ENCODE measurements at places on chromosomes 1 and 21.
A peak's percentile ranks its signal among the peaks of the same experiment; 100 is the strongest.

GRCh38 chr1:245085508-245086095 lies 69.2 kb upstream of the KIF26B start:
- ATAC-seq = no peak

GRCh38 chr1:9196129-9197040 lies 38.2 kb upstream of the H6PD start:
- peak; percentile 59 for ATAC-seq

DNA sequence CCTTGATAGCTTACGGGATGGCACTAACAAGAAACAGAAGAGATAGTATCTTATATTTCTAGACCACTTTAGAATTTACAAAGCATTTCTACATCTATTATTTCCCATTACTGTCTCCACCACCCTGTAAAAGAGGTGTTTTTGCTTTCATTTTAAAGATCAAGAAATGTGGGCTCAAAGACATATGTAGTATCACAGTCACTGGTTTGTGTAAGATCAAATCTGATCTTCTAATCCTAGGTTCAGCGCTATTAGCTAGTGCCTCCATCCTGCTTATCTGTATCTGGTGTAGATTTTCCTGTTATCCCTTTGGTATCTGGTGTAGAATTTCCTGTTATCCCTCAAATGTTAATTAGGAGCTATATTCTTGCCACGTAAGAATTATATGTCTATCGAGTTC lies 23.6 kb upstream of the ZRANB2 start:
- ATAC-seq = no peak

DNA sequence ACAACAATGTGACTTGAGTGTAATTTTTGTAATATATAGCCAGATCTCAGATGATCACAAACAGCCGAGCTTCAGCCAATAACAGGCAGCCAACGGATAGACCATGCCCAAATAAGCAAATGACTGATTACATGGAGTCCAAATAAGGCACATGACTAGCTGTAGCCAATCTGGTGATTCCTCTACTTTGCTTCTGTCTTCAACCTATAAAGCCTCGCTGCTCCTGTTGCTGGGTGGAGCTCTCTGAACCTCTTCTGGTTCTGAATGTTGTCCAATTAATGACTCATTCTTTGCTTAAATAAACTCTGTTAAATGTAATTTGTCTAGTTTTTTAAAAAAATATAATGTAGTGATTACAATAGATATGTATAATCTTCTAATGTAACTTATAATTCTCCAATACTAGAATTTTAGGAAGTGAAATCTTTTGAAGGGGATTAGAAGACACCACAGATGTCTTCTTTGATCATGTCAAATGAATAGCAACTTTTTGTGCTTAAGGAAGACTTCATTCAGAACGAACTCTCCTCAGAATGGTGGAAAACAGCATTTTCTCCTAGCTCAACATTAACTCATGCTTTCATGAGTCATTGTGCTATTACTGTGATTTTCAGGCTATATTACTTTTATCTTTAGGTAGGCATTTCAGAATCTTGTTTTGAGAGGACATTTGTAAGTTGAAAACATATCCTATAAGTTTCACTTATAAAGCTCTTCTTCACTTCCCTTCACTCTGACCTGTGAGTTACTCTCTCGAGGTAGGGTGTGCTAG lies 857.8 kb upstream of the B3GALT2 start:
- ATAC-seq = peak; percentile 71

GRCh38 chr1:160618763-160619274 lies 28.0 kb downstream of the SLAMF1 start:
- ATAC-seq = no peak

DNA sequence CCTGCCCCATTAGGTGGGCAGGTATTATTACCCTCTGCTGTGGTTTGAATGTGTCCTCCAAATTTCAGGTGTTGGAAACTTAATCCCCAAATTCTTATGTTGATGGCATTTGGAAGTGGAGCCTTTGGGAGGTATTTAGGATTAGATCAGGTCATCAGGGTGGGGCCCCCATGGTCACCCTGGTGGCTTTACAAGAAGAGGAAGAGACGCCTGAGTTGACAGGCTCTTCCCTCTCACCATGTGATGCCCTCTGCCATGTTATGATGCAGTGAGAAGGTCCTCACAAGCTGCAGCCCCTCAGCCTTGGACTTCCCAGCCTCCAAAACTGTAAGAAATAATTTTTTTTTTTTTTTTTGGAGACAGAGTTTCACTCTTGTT lies 8.8 kb upstream of the THEMIS2 start:
- no peak for ATAC-seq

- peak; percentile 100 for ATAC-seq
Observed at GRCh38 chr21:35075546-35075945, 26.4 kb upstream of the RUNX1 start.

- no peak for ATAC-seq
Observed at GRCh38 chr1:222898191-222898527, 83.3 kb downstream of the DISP1 start.

GRCh38 chr21:31088474-31088751 lies 50.1 kb upstream of the KRTAP19-8 start:
- ATAC-seq = no peak

DNA sequence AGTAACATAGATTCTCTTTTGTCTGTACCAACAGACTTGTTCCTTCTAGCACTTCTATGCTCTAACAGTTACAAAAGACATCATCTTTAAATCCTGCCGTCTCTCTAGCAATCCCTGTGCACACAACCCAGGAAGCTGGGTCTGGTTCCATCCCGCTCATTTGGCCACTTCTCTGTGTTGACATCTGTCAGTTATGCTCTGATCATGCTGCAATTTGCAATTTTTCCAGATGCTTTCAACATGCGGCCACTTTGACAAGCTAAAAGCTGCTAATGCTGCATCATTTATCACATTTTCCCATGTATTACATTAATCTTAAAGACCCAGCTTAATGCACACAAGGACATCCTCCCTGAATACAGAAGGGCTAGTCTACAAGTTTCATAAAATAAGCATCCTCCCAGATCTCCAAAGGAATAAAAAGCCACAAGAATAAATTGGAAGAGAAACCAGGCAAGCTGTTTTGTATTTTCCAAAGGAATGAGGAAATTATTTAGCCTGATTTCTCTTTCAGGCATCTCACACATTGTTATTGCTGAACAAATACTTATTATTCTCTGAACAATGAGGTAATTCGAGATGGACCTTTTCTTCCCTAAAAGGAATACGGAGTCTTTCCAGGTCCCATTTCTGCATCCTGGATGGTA lies 19.0 kb upstream of the LRRC52 start:
- no peak for ATAC-seq

GRCh38 chr1:2642131-2642559 lies 9.3 kb upstream of the MMEL1 start:
- ATAC-seq = peak; percentile 13

GRCh38 chr1:212641956-212642355 lies 33.4 kb downstream of the ATF3 start:
- ATAC-seq = no peak

- peak; percentile 95 for ATAC-seq
Observed at GRCh38 chr1:156025876-156026275, 5.1 kb upstream of the SSR2 start.

DNA sequence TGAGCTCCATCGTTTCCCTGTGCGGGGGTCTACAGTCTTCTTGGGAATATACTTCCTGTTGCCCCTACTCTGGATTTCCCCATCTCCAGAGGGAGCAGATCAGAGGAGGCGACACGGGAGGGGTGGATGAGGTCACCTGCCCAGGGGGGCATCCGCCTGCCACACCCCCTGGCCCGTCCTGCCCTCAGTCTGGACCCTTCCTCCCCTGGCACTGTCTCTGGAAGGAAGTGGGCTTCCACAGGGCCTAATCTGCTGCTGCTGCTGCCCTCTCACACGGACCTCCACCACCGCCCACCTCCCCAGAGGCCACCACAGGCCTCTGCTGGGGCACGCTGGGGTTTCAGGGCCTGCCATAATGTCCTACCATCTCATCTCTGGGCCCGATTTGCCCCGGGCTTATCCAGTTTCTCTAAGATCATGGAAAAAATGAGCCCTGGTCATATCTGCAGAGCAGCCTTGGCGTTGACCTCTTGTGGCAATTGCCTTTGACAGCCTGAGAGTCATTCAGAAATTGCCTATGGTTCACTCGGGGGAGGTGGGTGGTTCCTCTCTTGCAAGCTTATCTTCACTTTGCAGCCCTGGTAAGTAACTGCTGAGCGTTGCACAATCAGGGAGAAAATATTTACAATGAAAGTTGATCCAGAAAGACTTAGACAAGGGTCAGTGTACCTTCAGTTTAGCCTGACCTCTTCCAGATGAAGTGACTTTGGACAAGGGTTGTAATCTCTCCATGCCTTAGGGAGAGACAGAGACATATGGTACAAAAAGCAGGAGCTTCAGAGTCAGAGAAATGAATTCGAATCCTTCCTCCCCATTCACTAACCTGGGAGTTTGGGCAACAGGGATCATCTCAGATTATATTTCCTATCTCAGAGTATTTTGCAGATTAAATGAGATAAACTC lies 252.4 kb downstream of the TOMM20 start:
- ATAC-seq = peak; percentile 27

DNA sequence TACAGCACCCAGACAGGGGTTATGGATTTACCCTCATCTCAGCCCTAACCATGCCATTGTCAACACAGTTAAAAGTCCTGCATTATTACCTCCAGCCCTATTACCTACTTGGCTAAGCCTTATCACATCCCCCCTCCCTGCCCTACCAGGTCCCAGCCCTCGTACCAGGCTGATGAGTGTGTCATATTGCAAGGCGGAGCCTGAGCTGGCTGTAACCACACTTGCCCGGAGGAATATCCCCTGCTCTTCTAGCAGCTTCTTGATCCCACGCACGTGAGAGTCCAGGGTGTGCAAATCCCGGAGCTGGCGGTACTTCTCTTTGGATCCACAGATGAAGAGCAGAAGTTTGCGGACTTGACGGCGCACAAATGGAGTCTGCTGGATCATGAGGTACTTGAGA lies 87.4 kb downstream of the UBR4 start:
- ATAC-seq = no peak

DNA sequence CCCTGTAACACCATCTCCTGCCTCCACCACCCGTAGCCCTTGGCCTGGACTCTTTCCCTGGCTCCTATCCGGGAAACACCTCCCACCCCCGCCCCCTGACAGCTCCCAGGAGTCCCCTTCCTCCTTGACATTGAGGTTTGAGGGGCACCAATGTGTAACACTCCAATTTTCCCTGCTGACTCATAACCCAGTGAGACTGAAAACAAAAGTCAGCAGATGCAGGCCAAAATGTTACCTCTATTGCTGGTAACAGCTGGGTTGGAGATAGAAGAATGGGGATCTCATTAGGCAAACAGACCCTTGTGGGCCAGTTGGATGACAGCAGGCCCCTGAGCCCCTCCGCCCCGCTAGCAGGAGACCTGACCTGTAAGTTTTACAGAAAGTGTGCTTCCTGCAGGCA lies 237.2 kb downstream of the KAZN start:
- no peak for ATAC-seq

GRCh38 chr21:17467829-17468228 lies 45.0 kb upstream of the CXADR start:
- no peak for ATAC-seq

DNA sequence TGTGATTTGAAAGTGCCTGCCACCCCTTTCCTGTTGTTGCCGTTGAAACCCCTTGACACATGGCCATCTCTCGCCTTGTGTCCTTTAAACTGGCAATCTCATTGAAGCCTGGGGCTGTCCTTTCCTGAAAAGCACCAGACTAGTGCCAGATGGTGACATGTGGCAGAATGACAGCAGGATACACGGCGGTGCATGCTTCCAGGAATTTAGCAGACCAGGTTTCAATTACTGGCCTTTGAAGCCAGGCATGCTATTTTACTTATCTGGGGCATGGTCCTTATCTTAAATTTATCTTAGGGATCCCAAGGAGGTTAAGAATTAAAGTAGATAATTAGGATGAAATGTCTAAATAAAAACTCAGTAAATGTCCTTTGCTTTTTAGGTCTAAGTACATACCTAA lies 15.2 kb downstream of the PLPPR4 start:
- ATAC-seq = no peak

DNA sequence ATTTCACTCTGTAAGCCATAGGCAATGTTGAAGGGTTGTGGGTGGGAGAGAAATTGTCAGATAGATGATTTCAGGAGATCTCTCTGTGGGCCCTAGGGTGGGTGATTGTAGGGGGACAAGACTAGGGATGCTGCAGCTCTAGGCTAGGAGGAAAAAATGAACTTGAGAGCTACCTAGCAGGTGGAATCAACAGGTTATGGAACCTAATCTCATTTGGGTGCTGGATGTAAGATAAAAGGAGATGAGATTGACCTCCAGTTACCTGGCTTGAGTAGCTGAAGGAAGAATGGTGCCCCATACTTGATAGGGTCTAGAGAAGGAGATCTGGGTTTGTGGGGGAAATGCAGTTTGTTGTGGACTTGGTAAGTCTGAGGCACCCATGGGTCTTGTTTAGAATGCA lies 396.5 kb downstream of the RRAGC start:
- ATAC-seq = no peak

DNA sequence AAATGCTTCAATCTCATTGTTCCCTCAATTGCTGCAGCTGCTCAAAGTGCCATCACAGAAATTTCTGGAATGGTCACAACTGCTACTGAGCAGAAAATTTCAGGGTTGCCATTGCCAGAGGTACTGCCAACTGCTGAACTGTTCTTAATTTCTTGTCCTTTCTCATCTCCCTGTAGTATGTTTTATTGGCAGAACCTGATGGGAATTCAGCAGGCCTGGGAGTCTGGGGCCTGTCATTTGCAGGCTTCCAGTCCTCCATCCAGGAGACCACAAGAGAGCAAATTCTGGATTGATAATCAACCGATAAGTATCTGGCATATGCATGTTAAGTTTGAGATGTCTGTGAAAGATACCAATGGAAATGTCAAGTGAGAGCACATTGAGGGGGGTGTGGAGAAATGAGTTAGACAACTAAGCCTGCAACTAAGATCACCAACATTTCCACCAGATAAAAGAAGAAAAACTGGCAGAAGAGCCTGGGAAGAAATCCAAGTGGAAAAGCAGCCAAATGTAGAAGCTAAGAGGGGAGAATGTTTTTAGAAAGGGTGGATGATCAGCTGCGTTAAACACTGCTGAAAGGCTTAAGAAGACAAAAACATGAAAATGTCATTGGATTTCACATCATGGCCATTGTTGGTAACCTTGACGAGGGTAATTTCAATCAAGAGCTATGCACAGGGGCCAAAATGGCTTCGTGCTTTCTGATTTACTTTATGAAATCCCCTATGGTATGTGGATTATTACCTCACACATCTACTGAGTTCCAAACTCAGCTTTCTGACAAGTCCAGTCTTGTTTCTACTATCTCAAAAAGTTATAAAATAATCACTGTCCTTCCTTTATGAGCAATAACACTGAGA lies 648.1 kb downstream of the PLPP3 start:
- ATAC-seq = no peak

DNA sequence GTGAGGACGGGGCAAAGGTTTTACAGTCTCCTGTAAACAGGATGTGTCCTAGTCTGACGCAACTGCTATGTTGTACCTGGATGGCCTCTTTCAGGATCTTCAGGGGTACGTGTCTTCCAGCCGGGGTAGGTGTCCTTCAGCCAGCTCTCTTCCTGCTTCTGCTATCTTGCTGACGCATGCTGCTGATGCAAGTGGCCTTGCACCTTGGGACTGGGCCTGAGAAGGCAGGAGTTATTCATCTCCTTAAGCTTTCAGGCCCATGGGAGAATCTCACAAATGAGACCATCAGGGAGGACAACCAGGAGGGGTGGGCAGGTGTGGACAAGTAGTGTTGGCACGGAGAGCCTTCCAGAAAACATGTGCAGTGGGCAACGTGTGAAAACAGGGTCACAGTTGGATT lies 7.9 kb upstream of the SPRR1B start:
- ATAC-seq = no peak

GRCh38 chr1:143625886-143626285 lies 345.9 kb downstream of the FAM72C start:
- ATAC-seq = no peak

GRCh38 chr1:96808191-96808590 lies 86.6 kb downstream of the PTBP2 start:
- no peak for ATAC-seq
